NCI-H1092 (cell line): ENCODE measurements at places on chromosomes 13 and 19.

- DNase-seq = no peak
Measured at GRCh38 chr19:12482509-12482886, 2.1 kb downstream of the ZNF709 start.

- no peak for DNase-seq
Measured at GRCh38 chr13:90951663-90952062, 395.8 kb upstream of the MIR17HG start.

GRCh38 chr13:59229861-59230260, 933.9 kb downstream of the DIAPH3 start:
- no peak for DNase-seq

DNA sequence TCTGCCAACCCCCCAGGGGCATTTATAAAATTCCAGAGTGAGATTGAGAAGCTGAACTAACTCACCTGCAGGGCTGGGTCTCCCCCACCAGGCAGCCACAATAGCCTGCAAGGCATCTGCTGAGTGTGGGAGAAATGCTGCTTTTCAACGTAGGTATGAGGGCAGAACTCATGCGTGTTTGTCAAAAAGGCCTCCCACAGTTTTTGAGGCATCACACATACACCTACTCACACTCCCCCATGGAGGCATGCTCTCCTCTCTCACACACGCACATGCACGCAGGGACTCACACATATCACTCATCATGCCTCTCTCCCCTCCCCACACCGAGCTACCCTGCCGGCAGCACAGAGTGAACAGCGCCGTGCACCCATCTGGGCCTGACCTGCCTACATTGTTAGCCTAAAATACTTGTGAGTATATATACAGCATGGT, 390.5 kb downstream of the FGF9 start:
- no peak for DNase-seq

DNA sequence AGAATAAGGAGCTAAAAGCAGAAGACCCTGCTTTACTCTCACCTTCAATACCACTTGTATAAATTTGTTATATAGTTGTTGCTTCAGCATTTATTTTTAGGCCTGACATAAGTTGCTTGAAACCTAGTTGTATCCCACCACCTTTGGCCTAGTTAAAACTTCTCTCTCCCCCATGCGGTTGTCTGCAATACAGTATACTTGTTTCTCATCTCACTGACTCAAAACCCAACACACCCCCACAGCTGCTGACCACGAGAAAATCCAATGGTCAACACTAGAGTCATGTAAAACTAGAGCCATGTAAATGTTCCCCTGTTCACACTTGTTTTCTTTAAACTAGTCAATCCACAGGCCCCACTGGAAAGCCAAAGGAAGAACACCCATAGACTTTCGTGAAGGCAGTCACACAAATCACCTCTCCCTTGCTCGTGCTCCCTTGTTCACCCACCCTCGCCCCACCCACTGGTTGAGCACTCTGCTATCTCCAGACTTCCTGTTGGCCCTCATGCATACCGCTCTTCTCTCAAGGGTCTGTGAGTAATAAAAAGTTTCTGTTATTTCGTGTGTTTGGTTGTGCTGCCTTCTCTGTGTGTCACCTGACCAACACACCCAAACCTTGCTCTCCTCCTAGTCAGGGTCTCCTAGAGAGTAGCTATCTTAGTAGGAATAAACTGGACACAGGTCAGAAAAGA, 12.9 kb upstream of the CCDC169 start:
- DNase-seq = no peak

DNA sequence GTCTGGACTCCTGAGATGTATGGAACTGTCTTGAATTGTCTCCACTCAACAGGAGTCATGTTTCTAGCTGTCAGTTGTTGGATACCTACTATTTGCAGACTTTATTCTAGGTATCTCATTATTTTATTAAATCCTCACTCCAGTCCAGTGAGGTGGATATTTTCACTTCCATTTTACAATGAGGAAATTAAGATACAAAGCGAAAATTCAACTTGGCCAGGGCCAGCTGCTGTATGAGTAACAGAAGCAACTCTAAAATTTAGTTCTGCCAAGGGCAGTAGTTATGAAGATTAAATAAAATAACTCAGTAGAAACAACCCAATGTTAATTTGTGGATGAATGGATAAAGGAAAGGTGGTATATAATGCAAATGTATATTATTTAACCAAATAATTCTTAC, 12.6 kb upstream of the NDFIP2 start:
- no peak for DNase-seq

GRCh38 chr13:46126552-46127357, 21.9 kb upstream of the CPB2 start:
- DNase-seq = peak; percentile 66

- no peak for DNase-seq
Measured at GRCh38 chr13:74036373-74036772, 97.8 kb downstream of the KLF12 start.

DNA sequence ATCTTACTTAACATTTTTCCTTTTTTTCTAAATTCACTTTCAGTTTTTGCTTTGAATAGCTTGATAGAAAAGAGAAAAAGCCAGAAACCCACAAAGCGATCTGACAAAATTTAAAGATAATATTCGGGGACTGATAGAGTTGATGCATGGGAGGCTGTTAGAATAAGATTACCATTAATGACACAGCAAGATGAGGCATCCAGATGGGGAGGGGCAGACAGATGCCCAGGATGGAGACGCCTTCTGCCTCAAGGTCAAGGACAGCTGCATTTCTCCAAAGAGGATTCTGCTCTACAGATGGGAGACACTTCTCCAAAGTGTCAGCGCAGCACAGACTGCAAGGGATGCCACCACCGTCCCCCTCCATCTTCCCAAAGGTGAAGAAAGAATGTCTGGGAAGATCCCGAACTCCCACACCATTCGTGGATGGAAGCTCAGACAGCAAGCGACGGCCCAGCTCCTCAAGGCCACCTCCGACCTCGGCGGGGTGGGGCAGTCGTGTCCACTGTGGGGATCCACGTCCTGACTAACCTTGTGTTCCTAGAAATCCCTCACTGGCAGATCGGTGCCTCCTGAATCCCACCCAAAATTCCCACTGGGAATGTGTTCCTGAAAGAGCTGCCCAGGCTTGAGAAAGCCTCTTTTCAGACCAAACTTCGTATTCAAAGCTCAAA, 32.9 kb downstream of the NAXD start:
- DNase-seq = no peak

DNA sequence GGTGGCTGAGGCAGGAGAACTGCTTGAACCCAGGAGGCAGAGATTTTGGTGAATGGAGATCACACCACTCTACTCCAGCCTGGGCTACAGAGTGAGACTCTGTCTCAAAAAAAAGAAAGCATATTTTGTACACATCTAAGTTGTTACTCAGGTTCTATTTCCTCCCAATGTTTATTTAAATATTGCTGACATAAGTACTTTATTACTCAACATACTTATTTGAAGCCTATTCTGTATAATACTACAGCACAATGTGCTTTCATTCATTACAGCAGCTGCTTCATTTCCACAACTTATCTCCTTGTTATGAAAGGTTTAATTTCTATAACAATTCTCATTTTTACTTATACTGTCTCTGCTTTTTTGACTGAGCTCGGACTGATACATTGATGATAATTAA, 495.7 kb downstream of the SLITRK1 start:
- DNase-seq = no peak

GRCh38 chr19:41324231-41324702, 14.3 kb downstream of the CCDC97 start:
- no peak for DNase-seq

DNA sequence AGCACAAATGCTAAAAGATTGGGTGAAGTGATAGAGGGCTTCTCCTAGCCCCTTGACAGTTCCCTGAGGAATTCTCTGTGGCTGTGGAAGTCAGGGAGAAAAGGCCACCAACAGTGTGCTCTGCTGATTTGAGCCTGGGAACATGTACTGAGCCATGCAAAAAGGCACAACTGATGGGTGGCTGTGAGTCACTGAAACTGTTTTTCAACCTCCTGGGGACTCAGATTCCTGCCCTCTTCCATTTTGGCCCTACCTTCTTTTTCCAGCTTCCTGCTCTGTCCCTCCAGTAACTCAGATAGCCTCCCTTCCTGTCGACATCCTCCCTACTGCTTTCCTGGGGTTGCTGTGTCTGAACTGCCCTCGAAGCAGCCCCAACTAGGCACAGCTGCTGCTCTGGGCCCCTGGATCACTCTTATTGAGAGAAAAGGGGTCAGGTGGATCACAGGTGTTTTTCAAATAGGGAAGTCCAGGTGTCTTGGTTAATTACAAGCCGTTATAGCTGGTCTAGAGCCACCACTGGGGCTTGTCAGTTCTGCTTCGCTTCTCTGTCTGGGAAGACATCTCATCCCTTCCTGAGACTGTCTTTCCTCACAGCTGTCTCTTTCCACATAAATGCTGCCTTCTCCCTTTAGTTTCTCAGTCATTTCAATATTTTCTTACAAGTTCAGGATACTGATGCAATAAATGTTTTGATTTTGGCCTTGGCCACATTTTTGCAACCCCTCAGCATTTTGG, 13.7 kb downstream of the FAM124A start:
- no peak for DNase-seq

GRCh38 chr19:57317503-57317902, 2.8 kb upstream of the ZNF543 start:
- no peak for DNase-seq

GRCh38 chr13:100646030-100646673, 28.4 kb downstream of the TMTC4 start:
- DNase-seq = peak; percentile 76

GRCh38 chr13:71912524-71912923, 45.5 kb upstream of the DACH1 start:
- DNase-seq = no peak

GRCh38 chr13:79654520-79654919, 173.6 kb downstream of the NDFIP2 start:
- no peak for DNase-seq

DNA sequence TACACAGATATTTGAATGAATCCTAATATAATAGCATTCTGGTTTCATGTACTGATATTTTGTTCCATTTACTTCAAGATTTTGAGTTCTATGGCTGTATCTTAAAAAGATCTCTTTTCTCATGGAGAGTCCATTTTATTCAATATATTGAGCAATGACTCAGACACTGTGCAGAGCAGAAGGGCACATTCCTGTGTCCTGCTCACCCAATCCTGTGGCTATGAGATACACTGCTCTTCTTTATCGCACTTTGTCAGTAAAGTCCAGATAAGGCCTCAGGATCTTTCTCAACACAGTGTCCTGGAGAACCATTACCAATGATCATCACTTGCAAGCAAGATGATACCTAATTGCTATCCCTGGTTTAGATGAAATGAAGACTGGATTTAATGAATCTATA, 155.0 kb downstream of the CYSLTR2 start:
- DNase-seq = no peak

- no peak for DNase-seq
Measured at GRCh38 chr19:1858412-1859081, 4.8 kb downstream of the KLF16 start.

GRCh38 chr13:112926003-112926402, 43.0 kb upstream of the MCF2L start:
- DNase-seq = no peak

- no peak for DNase-seq
Measured at GRCh38 chr19:53463263-53463662, 4.3 kb upstream of the ZNF813 start.

DNA sequence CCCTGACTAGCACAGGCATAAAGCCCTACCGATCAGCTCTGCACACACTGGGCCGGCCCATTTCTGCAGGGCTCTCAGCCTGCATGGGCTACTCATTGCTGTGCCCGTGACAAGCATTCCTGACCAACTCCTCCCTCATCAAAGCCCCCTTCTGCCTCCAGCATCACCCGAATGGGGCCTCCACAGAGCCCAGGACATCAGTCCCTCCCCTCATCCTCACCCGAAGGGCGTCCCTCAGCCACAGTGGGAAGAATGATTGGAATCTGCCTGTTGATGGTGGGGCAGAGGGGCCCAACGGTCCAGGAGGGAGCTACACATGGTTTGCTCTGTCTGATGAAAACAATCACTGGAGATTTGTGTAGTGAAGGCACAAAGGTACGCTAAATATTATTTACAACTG, 43.8 kb downstream of the SERP2 start:
- DNase-seq = no peak

- no peak for DNase-seq
Measured at GRCh38 chr13:49062297-49062896, 86.7 kb downstream of the FNDC3A start.

- DNase-seq = no peak
Measured at GRCh38 chr19:6685962-6686627, 16.1 kb upstream of the TNFSF14 start.

DNA sequence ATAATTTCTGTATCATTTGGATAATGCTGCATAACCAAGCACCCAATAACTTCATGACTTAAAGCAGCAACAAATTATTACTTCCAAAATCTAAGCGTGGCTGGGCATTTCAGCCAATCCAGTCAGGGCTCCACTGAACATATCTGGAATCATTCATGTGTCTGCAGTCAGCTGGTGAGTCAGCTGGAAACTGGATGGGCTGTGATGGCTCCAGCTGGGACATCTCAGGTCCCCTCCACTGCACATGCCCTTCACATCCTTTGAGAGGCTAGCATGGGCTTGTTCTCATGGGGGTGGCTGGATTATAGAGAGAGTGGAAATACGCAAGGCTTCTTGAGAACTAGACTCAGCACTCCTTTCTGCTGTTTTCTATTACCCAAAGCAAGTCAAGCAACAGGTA, 961.9 kb downstream of the DIAPH3 start:
- no peak for DNase-seq

DNA sequence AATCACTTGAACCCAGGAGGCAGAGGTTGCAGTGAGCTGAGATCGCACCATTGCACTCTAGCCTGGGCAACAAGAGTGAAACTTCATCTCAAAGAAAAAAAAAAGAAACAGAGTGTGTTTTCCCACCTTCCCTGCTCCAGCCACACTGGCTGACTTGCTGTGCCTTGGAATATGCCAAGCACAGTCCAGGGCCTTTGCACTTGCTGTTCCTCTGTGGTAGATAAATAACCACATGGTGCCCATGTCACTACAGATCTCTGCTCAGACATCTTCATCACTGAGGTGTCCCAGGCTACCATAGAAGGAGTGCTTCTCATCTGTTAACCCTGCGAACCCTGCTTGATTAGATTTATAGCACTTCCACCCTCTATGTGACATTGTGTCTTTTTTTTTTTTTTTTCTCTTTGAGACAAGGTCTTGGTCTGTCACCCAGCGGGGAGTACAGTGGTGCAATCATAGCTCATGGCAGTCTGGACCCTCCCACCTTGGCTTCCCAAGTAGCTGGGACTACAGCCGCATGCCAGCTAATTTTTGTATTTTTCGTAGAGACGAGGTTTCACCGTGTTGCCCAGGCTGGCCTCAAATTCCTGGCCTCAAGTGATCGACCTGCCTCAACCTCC, 10.4 kb downstream of the SMARCA4 start:
- no peak for DNase-seq

DNA sequence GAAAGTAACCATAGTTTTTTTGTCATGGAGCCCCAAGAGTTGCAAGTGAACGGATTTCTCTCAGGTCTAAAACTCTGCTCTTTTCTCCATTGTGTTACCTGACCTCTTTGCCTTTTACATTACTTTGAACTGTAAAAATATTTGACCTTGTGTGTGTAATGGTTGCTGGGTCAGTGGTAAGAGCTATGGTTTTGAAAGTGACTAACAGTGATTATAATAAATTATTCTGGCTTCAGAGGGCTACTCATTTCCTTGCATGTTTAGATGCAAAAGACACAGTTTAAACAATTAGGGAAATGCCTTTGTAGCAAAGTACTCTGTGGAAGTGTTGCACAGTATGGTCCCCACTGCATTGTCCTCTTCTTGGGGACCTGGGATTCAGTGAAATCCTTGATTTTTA, 29.3 kb upstream of the PSG8 start:
- no peak for DNase-seq

GRCh38 chr19:14012378-14012915, 6.3 kb upstream of the RFX1 start:
- DNase-seq = no peak

- no peak for DNase-seq
Measured at GRCh38 chr19:32256341-32256975, 89.0 kb upstream of the ZNF507 start.
